ENCODE measurements at places on chromosomes 6 and 20.
A peak's percentile ranks its signal among the peaks of the same experiment; 100 is the strongest.

DNA sequence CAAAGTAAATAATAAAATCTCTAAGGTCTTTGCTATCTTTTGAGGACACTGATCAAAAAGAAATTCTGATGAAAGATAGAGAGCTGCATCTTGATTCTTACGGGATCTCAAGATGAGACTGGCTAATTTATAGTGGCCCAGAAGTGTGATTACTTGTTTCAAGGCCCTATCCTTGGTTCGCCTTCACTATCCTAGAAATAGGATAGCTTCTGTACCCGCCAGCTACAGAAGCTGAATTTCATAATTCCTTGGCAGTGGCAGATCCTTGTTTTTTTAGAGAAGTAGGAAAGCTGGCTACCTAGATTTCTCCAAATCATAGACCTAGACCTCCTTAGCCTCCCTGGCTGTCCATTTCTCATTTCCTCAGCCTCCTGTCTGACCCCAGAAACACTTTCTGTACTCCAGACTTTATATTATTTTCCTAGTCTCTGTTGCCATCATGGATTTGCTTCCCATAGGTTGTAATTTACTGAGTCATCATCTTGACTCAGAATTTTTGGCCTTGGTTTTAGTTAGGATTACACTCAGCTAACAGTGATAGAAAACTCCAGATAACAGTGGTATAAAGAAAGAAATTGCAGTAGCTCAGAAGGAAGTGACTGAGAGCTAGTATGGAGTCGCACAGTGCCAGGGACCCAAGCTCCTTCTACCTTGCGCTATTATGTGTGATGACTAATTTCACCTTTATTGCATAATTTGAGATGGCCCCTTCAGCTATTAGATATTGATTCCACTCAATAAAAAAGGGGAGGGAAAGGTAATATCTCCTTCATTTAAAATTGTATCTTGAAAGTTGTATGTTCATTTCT is 27.7 kb downstream of the PHF3 start:
- no peak for DNase-seq

- DNase-seq: no peak
These were observed 116.7 kb downstream of the SOX4 start for GRCh38 chr6:21710216-21710615.

- DNase-seq: no peak
These were observed 20.5 kb downstream of the NPEPL1 start for GRCh38 chr20:58712806-58713731.

- peak; percentile 68 for DNase-seq
These were observed 76.4 kb downstream of the SSR1 start for GRCh38 chr6:7236306-7237209.

- DNase-seq: no peak
These were observed 406.4 kb upstream of the PLCB4 start for GRCh38 chr20:8662433-8662954.

All from GM20000 (cell line).